DMS53 (cell line): ENCODE measurements at places on chromosomes 2 and 18.
A peak's percentile ranks its signal among the peaks of the same experiment; 100 is the strongest.

DNA sequence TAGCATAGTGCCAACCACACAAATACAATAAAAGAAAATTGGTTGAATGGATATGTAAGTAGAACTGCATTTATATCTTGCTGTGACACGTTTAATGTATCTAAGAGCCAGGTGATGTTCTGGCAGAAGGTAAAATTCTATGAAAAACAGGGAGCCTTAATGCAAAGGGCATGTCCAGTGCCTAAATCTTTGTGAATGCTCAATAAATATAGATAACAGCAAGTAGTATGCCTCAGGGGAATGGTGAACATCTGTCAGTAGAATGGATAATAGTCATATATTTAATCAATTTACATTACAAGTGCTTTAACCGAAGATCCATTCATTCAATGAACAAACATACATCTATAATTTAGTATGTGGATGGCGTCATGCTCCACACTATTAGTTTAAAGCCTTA lies 43.7 kb upstream of the NYAP2 start:
- DNase-seq = no peak

GRCh38 chr2:224870341-224870740 lies 154.2 kb upstream of the CCDC195 start:
- no peak for DNase-seq

DNA sequence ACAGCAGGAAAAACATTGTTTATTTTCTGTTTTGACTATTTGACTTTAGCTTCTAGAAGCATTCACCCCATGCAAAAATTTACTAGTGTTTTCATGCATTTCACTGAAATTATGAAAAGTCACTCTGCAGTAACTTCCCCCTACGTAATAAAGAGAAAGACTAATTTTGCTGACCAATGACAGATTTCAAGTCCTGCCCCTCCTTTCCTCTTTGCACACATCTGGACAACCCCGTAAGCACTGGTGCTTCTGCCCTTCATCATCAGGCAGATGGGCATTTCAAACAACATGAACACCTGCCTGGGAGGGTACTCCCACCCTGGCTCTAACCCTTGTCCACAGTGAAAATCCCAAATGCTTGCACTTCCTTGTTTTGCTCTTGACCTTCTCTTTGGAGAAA lies 815.0 kb upstream of the ID2 start:
- DNase-seq = no peak

GRCh38 chr2:44766220-44766619 lies 175.3 kb upstream of the SIX3 start:
- DNase-seq = no peak

- DNase-seq = no peak
Measured at GRCh38 chr18:72908181-72908580, 40.4 kb upstream of the NETO1 start.

- no peak for DNase-seq
Measured at GRCh38 chr18:56388571-56388970, 249.8 kb downstream of the TXNL1 start.

- DNase-seq = no peak
Measured at GRCh38 chr2:29000481-29000880, 19.4 kb downstream of the TOGARAM2 start.

GRCh38 chr2:67952066-67952465 lies 110.7 kb downstream of the C1D start:
- DNase-seq = peak; percentile 10

DNA sequence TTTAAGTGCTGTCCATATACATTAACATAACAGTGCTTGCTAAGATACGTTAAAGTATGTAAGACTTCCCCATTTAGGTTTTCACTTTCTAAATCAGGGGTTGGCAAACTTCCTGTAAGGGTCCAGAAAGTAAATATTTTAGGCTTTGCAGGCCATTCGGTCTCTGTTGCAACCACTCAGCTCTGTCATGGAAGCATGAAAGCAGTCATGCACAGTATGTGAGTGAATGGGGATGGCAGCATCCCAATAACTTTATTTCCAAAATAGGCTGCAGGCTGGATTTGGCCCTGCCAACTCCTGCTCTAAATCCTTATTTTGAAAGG lies 128.7 kb downstream of the PLA2R1 start:
- DNase-seq = no peak

- no peak for DNase-seq
Measured at GRCh38 chr18:59024829-59025228, 114.9 kb upstream of the SEC11C start.

DNA sequence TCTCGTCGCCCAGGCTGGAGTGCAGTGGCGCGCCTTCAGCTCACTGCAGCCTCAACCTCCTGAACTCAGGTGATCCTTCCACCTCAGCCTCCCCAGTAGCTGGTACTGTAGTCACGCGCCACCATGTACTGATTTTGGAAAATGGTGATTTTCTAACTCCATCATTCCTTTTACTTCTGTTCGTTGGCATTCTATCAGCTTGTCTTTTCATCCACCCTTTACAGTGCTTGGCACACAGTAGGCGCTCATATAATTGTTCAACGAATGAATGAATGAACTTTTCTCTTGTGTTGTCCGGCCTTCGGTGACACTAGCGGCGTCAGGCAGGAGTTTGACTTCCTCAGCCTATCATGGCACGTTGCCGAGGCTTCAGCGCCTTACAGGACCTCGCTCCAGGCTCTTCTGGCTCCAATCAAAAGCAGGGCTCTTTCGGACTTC lies 373 bp upstream of the MTHFD2 start:
- DNase-seq = no peak

DNA sequence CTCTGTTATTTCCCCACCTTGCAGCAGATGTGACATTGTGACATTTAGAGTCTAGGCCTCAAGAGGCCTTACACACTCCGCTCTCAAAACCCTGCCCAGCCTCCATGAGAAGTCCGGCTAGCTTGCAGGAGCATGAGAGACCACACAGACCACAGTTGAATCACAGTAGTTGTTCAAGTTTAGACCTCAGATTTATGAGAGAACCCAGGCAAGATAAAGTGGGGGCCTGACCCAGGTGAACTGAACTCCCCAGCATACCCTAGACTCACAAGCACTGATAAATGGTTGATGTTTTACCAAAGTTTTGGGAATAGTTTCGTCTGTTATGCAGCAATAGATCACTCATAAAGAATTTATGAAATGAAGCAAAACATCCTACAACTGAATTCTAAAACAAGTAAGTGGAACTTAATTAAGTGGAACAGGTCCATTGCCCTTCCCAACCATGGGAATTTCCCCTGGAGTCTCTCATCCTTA lies 4.7 kb upstream of the STAT1 start:
- no peak for DNase-seq

GRCh38 chr2:11819235-11819729 lies 72.8 kb downstream of the LPIN1 start:
- DNase-seq = peak; percentile 25

- no peak for DNase-seq
Measured at GRCh38 chr2:37670378-37671008, 949 bp downstream of the CDC42EP3 start.

DNA sequence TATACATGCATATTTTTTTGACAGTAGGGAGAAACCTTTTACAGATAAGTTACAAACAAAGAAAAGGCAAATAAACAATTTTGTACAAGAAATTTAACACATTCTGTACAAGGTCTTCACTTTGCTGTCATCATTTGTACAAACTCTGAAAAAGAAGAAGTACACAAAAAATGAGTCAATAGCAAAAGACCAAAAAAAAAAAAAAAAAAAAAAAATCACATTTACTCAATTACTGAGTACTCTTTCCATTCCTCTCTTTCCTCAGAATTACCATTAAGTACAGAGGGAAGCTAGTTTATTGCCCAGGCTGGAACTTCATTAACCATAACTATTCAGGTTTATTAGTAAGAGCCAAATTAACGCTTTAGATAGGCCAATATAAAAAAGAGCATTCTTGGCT lies 5.6 kb upstream of the STPG4 start:
- DNase-seq = no peak

DNA sequence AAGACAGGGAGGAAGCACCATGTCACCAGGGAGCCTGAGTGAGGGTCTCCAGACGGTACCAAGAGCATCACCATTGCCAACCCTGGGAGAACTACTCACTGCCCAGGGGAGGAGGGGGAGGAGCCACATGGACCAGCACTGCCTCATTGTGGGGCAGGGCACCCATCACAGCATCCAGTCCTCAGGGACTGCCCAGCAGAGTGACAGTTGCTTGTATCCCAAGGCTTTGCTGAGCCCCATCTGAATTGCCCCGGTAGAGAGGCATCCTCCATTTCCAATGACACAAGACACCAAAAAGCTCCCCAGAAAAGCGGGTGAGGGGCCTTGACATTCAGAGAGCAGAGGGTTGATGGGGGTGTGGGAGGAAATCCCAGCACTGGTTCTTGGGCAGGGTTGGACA lies 6.8 kb upstream of the CIB4 start:
- DNase-seq = no peak

GRCh38 chr2:228039752-228040534 lies 141.5 kb downstream of the SPHKAP start:
- peak; percentile 71 for DNase-seq

GRCh38 chr2:5111581-5111980 lies 580.6 kb upstream of the SOX11 start:
- DNase-seq = no peak

DNA sequence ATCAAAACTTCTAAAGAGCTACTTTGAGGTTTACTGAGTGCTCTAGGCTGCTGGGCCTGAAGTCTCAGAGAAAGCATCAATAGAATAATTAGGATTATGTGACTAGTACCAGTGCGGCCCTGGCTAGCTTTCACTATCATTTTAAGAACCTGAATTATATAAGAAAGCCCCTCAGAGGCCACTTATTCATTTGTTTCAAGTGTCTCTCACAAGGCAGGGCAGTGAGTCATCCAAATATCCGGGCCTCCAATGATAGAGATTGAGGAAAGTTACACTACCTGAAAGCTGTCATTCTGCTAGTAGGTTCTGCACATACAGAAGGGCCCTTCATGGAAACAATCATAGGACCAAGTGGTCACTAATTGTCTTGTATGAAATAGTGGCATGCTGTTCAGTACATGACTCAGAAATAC lies 193.1 kb downstream of the L3MBTL4 start:
- peak; percentile 59 for DNase-seq

- peak; percentile 49 for DNase-seq
Measured at GRCh38 chr2:72993147-72993932, 76.0 kb downstream of the EMX1 start.

- DNase-seq = peak; percentile 53
Measured at GRCh38 chr2:43024515-43025011, 201.8 kb downstream of the ZFP36L2 start.

GRCh38 chr2:27369471-27370025 lies 590 bp downstream of the EIF2B4 start:
- DNase-seq = peak; percentile 73

DNA sequence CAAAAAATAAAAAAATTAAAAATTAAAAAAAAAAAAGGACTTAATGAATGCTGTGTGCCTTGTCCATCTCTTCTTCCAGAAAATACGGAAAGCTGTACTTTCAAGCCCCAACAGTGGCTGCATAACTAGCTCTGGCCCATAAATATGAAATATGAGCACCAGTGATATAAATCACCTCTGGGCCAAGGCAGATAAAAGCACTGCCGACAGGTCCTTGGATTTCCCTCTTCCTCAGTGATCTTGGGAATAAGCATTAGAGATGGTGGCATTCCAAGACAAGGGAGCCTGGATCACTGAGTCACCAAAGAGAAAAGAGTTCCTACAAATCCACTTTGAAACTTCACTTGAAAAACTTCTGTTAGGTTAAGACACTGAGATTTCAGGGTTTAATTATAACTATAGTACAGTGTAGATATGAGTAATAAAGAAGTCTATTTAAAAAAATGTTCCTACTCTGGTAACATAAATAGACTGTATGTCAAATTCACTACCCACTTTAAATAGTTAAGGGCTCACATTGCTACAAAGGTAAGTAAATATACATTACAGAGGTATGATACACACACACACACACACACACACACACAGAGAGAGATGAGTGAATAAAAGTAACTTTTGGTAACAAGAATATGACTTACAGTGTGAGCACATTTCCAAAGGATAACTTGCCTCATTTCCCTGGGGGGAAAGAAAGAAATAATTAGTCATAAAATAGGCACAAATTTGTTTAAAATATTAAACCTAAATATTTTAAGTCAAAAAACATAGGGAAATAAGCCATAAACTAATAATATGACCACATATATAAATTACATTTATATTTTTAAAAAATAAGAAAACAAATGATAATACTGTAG lies 35.6 kb downstream of the PPP3R1 start:
- DNase-seq = peak; percentile 6

GRCh38 chr18:6150430-6150829 lies 255.1 kb upstream of the TMEM200C start:
- no peak for DNase-seq

- no peak for DNase-seq
Measured at GRCh38 chr2:96262306-96262705, 3.5 kb downstream of the TMEM127 start.

GRCh38 chr18:34691614-34692013 lies 18.5 kb upstream of the DTNA start:
- no peak for DNase-seq

DNA sequence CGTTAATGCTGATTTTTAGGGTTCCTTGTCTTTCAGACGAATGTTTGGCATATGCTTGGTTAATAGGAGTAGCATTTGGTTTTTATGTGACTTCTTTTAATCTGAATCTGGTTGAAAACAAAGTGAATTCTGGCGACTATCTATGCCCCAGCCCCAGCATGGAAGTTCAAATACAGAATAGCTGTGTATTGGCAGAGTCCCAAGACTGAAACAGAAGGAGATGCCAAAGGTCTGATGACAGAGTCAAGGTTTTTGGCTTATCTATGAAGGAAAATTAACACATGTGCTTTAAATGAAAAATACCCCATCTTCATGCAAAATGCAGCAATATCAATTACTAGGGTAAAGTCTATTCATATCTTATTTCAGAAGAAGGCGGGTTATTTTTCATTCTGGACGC lies 734.8 kb upstream of the NXPH2 start:
- DNase-seq = no peak

DNA sequence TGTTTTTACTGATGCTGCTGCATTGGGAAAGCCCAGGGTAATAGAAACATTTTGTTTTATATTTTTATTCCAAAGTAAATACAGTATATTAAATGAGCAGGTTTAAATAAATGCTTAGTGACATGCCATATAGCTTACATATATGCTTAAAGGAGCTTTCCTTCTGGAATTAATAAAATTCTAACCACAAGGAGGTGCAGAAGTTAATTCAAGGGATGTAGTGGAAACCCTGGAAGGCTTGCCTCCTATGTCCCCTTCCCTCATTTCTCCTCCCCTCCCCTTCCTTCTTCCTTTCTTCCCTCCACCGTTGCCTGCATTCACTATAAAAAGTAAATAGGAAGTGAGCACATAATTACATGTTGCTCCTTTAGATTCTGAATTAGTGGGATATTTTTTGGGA lies 96.3 kb downstream of the UBE2E3 start:
- DNase-seq = no peak

- no peak for DNase-seq
Measured at GRCh38 chr2:191875859-191876258, 29.0 kb upstream of the CAVIN2 start.

- no peak for DNase-seq
Measured at GRCh38 chr18:10771053-10771709, 245.4 kb downstream of the NAPG start.

GRCh38 chr2:239186516-239187357 lies 214.1 kb downstream of the HDAC4 start:
- DNase-seq = no peak

DNA sequence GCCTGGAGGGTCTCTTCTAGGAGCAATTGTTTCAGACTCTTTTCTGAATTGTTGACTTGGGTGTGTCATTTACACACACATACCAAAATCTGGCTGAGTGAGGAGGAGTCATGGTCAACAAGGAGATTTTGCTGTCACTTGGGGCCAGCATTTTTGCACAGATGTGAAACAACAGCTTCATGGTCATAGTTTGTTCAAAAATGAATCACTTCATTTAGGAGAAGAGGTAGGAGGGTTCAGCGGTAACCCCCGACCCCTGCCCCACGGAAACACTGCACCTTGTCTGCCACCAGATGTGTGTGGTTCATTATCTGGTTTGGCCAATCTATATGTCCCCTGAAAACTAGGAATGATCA lies 42.2 kb downstream of the LBH start:
- no peak for DNase-seq
